ENCODE measurements at places on chromosomes 16 and 17.

GRCh38 chr17:51640108-51640622, 379.8 kb downstream of the UTP18 start:
- H3K4me1 ChIP-seq, result peaks cover 3% of the 10 kb centered on the region
- H3K4me3 ChIP-seq, result no peak overlapping the region
- no peak for DNase-seq
- H3K27ac ChIP-seq, result no peak overlapping the region
- peaks cover 7% of the 10 kb centered on the region for H3K27me3 ChIP-seq

- DNase-seq, result no peak
- H3K27ac ChIP-seq, result no peak overlapping the region
- no peak overlapping the region for H3K4me3 ChIP-seq
- H3K27me3 ChIP-seq, result no peaks in the 10 kb centered on the region
- peaks cover 8% of the 10 kb centered on the region for H3K4me1 ChIP-seq
Measured at GRCh38 chr17:35890774-35891155, 10.6 kb upstream of the CCL5 start.

- no peaks in the 10 kb centered on the region for H3K27me3 ChIP-seq
- H3K36me3 ChIP-seq, result peaks cover 6% of the 10 kb centered on the region
- H3K4me3 ChIP-seq, result no peak overlapping the region
- no peak overlapping the region for H3K27ac ChIP-seq
- DNase-seq, result no peak
Measured at GRCh38 chr16:70391881-70392481, 45.3 kb downstream of the DDX19A start.

- peaks cover 1% of the 10 kb centered on the region for H3K4me1 ChIP-seq
Measured at GRCh38 chr16:81826523-81826922, 47.4 kb downstream of the PLCG2 start.

DNA sequence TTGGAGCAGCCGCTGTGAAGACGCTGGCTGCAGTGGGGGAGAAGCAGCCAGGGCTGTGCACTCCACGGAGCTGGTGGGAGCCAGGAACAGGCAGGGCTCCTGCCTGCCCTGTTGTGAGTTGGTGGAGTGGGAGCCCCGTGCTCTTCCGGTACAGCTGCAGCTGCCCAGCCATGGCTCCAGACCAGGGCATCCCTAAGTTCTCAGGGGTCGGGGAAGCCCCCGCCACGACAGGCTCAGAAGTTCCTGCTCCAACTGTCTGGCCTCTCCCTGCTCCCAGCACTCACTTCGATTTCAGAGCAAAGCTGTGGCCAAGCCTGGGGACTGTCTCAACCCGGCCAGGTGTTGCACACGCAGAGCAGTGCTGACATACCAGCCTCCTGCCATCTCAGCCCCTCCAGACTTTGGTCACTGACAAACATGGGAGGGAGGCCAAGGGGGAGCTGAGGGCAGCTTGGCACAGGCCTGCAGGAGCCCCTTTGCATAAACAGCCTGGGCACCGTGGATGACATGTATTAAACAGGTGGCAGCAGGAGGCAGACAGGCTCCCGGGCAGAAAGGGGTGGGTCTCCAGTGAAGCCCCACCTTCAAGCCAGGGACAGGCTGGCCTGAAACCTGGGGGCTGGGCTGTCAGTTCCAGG, 13.9 kb upstream of the KDM8 start:
- no peaks in the 10 kb centered on the region for H3K36me3 ChIP-seq
- H3K4me1 ChIP-seq, result peaks cover 1% of the 10 kb centered on the region
- no peak overlapping the region for H3K27ac ChIP-seq

DNA sequence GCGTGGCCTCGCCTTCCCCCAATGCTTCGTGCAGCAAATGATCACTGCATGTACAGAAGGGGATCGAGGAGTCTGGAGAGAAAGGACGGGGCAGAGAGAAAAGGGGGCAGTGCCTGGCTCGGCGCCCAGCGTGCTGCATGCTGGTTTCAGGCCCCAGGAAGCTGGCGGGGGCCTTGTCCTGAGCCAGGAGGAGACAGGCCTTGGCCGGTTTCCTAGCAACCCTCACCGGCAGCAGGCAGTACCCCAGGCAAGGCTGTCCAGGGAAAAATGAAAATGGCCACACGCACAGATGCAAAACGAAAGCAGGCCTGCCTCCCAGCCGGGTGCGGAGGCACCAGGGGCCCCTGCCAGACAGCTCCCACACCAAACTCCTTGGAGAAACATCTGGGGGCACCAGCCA, 126.3 kb downstream of the ZFHX3 start:
- peaks cover 1% of the 10 kb centered on the region for H3K36me3 ChIP-seq
- H3K4me3 ChIP-seq, result no peak overlapping the region
- no peaks in the 10 kb centered on the region for H3K27me3 ChIP-seq
- peak overlapping the region; percentile 4 for H3K27ac ChIP-seq

DNA sequence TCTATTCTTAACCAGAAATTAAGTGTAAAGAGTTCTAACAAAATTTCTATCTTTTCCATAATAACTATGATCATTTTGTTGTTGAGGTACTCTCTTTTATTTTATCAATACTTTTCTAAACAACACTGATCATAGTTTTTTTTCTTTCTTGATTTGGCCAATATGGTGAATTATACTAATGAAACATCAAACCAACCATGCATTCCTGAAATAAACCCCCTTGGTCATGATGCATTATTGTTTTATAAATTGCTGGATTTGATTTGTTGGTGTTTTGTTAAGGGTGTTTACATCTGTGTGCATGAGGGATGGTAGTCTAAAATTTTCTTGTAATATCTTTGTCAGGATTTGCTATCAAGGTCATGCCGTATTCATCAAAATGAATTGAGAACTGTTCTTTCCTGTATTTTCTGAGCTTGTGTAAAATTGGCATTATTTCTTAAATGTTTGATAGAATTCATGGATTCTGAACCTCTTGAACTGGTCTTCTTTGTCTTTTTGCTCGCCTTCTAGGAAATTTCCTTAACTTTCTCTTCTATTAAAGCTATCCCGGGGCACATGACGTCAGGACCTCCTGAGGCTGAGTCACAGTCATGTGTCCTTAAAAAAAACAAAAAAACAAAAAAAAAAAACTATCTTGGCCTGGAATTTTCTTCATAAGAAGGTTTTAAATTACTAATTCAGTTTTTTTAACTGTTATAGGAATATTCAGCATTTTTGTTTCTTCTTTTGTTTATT, 3.9 kb upstream of the TRIM25 start:
- H3K4me1 ChIP-seq, result peaks cover 11% of the 10 kb centered on the region
- H3K4me3 ChIP-seq, result no peak overlapping the region
- no peak overlapping the region for H3K27ac ChIP-seq
- H3K27me3 ChIP-seq, result peaks cover 5% of the 10 kb centered on the region
- peaks cover 2% of the 10 kb centered on the region for H3K36me3 ChIP-seq
- no peak for DNase-seq

DNA sequence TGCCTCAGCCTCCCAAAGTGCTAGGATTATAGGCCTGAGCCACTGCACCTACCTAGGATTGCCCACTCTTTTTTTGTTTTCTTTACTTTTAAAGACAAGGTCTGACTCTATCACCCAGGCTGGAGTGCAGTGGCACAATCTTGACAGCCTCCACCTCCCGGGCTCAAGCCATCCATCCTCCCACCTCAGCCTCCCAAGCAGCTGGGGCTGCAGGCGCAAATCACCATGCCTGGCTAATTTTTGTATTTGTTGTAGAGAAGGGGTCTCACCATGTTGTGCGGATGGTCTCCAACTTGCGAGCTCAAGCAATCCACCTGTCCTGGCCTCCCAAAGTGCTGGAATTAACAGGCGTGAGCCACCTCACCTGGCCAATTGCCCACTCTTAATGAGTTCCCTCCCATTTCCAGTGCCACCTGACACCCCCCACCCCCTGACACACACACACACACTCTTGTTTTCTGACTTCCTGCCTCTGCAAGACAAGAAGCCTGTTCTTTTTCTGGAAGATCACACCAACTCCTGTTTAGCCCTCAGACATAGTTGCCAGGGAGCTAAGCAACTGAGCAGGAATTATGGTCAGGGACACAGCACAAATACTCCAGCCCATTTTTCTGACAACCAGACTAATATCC, 2.6 kb downstream of the OVCA2 start:
- DNase-seq, result no peak
- peaks cover 15% of the 10 kb centered on the region for H3K4me1 ChIP-seq
- H3K27me3 ChIP-seq, result peaks cover 14% of the 10 kb centered on the region
- H3K4me3 ChIP-seq, result peak overlapping the region; percentile 16
- peaks cover 6% of the 10 kb centered on the region for H3K36me3 ChIP-seq
- no peak overlapping the region for H3K27ac ChIP-seq

DNA sequence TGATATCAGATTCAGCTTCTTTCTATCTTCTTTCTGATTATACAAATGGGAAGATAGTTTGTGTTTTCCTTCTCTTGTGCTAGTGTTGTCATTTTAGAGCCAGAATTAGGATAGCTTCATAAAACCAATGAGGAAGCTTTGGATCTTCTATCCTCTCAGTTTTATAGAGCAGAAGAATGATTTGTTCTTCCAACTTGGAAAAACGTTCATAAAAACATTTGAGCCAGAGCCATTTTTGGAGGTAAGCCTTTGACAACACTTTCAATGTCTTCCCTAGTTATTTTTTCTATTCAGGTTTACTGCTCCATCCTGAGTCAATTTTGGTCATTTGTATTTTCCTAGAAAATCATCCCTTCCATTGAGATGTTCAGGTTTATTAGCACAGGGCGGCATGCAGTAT, 91.2 kb upstream of the MYOCD start:
- no peaks in the 10 kb centered on the region for H3K27me3 ChIP-seq
- no peak for DNase-seq
- H3K4me3 ChIP-seq, result no peak overlapping the region
- peaks cover 6% of the 10 kb centered on the region for H3K4me1 ChIP-seq

- H3K4me3 ChIP-seq, result no peak overlapping the region
- no peak for DNase-seq
- peaks cover 25% of the 10 kb centered on the region for H3K27me3 ChIP-seq
Measured at GRCh38 chr17:5513628-5514027, 27.3 kb downstream of the MIS12 start.

DNA sequence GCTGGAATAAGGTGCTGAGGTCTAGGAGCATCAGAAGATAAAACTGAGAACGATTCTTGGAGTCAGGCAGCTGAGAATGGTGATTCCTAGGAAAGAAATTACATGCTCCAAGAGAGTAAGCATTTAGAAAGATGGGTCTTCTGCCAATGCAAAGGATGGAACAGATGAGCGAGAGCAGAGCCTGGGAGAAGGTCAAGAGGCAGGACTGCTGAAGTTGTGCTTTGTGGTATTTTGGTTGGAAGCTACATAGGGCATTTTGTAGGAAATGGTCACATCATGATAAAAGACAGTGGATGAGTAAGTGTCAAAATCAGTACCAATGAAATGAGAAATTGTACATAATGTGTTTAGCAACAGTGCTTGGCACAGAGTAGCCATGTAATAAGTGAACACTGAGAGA, 1.4 kb upstream of the CRYM start:
- no peak overlapping the region for H3K4me3 ChIP-seq
- H3K36me3 ChIP-seq, result no peaks in the 10 kb centered on the region
- no peak overlapping the region for H3K27ac ChIP-seq
- peaks cover 32% of the 10 kb centered on the region for H3K27me3 ChIP-seq
- DNase-seq, result no peak

DNA sequence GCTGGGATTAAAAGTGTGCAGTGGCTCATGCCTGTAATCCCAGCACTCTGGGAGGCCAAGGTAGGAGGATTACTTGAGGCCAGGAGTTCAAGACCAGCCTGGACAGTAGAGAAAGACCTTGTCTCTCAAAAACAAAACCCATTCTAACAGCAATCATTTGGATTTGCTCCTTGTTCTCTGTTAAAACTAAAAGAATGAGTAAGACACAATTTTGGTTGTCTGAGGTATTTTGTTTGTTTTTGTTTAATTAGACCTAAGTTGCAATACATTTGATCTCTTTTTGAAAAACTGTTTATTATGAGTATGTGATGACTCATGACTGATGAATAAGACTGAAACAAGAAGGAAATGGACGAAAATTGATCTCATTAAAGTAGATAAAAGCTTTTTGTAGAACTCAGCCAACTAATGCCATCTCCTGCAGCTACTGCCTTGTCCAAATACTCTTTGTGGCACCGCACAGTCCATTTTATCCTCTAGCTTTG, 29.0 kb downstream of the GLG1 start:
- peaks cover 1% of the 10 kb centered on the region for H3K36me3 ChIP-seq
- H3K27ac ChIP-seq, result no peak overlapping the region
- H3K4me3 ChIP-seq, result no peak overlapping the region
- no peaks in the 10 kb centered on the region for H3K27me3 ChIP-seq

- no peaks in the 10 kb centered on the region for H3K36me3 ChIP-seq
- H3K4me3 ChIP-seq, result no peak overlapping the region
- peaks cover 15% of the 10 kb centered on the region for H3K4me1 ChIP-seq
- no peak overlapping the region for H3K27ac ChIP-seq
Measured at GRCh38 chr16:9258423-9259051, 167.1 kb downstream of the HAPSTR1 start.

DNA sequence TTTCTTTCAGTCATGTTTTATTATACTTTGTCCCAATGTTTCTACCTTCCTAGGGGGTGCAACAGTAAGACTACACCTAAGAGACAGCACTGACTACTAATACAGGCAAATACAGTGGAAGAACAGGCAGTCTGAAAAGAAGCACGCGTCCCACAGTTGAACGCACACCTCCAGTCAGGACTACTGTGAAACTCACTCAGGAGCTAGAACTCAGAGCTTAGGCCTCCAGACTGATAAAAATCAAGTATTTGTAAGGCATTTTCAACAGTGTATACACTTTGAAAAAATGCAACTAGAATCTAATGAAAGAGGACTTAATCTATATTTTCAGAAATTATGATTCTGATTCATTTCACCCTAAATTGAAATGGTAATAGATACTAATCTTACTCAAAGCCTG, 14.4 kb downstream of the ITFG1 start:
- H3K27ac ChIP-seq, result no peak overlapping the region
- H3K4me1 ChIP-seq, result peaks cover 18% of the 10 kb centered on the region
- H3K36me3 ChIP-seq, result peaks cover 22% of the 10 kb centered on the region
- DNase-seq, result no peak

GRCh38 chr16:28610595-28611191, 849 bp upstream of the SULT1A1 start:
- peak overlapping the region; percentile 62 for H3K27ac ChIP-seq
- H3K36me3 ChIP-seq, result no peaks in the 10 kb centered on the region
- peaks cover 17% of the 10 kb centered on the region for H3K4me1 ChIP-seq
- no peak for DNase-seq
- H3K4me3 ChIP-seq, result no peak overlapping the region
- no peaks in the 10 kb centered on the region for H3K27me3 ChIP-seq

DNA sequence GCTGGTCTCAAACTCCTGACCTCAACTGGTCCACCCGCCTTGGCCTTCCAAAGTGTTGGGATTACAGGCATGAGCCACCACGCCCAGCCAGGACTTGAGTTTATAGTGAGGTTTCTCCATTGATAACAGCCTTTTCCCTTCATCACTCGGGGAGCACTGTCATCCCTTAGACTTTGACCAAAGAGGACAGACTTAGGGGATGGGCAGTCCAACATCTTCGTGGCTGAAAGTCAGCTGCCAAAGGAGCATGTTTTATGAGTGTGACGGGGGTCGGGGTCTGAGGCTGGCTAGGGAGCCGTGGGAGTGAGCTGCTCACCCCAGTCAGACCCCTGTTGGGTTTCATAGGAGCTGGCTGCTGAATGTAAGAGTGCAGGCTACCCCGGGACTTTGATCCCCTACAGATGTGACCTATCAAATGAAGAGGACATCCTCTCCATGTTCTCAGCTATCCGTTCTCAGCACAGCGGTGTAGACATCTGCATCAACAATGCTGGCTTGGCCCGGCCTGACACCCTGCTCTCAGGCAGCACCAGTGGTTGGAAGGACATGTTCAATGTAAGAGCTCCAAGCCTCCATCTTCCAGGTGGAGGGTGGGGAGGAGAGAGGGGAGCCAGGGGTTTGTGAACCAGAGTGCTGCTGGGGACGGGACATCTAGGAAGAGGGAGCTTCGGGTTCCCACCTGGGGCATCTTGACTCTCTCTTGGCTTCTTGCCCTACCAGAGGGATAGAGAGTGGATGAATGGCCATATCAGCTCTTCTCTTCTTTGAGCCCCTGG, 3.1 kb downstream of the DHRS11 start:
- H3K27ac ChIP-seq, result no peak overlapping the region
- peaks cover 3% of the 10 kb centered on the region for H3K36me3 ChIP-seq
- no peak for DNase-seq
- peaks cover 13% of the 10 kb centered on the region for H3K4me1 ChIP-seq
